Urinary bladder (tissue), 4 donors: ENCODE measurements at places on chromosomes 7 and 10. TPM values are rescaled to one million over a fixed set of nuclear protein-coding genes. Genes with fewer than 3 reads are reported as not detected.

DNA sequence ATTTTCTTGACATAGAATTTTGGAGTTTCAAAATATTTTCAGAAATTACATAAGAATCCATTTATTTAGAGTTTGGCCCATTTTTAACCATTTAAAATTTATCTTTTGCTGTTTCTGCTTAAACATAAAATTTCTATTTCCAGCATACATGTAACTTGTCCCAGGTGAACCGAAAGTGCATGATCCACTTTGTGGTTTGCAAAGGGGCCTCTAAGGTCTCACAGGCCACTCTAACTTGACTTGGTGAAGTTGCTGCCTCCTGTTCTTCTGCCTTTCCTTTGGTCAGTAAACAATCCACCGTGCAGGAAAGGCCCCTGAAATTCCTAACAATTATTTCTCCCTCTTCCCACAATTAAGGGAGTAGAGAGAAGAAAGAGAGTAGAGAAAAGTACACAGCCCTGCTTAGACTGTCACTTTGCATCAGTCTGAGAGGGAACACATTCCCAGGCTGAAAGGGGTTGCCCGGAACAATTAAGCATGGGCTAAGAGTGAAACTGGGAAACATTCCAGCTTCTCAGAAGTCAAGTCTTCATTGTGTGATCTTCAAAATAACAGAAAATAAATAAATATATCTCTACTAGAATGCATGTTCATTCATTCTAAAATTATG lies 79.5 kb upstream of the SEMA3A start:
- DNase-seq = no peak

DNA sequence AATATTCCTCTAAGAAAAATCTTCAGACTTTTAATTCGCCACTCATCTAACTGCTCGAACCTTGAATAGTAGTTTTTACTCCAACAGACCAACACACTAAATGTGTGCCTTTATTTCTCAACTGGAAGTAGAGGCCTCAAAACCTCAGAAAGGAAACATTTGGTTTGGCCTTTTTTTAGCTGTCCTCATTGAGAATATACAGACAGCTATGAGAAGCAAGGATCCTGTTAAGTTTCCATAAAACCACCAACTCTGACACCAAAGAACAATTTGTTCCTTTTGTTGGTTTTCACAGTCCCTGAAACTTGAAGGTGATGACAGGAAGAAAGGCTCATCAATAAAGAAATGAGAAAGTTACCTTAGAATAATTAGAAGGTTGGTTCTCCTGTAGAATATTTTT lies 199.2 kb upstream of the MEOX2 start:
- DNase-seq = no peak

- no peak for DNase-seq
Measured at GRCh38 chr10:113503930-113504329, 48.9 kb upstream of the HABP2 start.

DNA sequence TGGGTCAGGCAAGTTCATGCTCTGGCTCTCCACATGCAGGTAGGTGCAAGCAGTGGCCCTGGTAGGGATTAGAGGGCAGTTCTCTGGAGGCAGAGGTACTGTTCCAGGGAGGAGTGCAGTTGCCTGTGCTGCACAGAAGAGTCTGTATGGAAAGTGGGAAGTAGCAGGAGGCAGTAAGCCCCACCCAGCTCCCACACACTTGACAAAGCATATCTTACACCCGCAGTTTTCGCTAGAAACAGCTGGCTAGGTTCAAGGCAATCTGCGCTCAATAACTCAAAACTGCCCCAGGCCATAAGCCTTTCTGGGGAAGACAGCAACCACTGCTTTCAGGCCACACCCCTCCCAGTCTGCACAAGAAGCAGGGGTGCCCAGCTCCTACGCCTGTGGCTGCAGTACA lies 33.1 kb upstream of the ARMC3 start:
- DNase-seq = no peak

DNA sequence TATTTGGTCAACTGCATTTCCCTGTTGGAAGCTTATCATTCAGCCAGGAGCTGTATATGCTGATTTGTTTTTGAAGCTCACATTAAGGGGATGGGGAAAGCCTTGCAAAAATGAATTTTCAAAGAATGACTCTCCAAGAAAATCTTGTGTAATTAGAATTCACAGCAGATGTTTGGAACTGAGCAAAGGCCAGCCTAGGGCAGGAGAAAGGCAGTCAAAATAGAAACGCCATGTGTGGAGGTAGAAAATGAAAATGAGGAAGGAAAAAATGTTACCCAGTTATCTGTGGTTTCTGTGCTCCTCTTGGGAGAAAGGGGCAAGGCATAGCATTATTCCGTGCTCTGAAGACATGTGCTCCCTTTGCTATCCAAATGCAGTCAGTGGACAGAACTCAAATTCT lies 93.5 kb downstream of the NRP1 start:
- no peak for DNase-seq

- DNase-seq = peak; percentile 68
Measured at GRCh38 chr10:28663576-28664368, 13.5 kb upstream of the BAMBI start.

- DNase-seq = no peak
Measured at GRCh38 chr7:34057956-34058355, 152.6 kb downstream of the BMPER start.

DNA sequence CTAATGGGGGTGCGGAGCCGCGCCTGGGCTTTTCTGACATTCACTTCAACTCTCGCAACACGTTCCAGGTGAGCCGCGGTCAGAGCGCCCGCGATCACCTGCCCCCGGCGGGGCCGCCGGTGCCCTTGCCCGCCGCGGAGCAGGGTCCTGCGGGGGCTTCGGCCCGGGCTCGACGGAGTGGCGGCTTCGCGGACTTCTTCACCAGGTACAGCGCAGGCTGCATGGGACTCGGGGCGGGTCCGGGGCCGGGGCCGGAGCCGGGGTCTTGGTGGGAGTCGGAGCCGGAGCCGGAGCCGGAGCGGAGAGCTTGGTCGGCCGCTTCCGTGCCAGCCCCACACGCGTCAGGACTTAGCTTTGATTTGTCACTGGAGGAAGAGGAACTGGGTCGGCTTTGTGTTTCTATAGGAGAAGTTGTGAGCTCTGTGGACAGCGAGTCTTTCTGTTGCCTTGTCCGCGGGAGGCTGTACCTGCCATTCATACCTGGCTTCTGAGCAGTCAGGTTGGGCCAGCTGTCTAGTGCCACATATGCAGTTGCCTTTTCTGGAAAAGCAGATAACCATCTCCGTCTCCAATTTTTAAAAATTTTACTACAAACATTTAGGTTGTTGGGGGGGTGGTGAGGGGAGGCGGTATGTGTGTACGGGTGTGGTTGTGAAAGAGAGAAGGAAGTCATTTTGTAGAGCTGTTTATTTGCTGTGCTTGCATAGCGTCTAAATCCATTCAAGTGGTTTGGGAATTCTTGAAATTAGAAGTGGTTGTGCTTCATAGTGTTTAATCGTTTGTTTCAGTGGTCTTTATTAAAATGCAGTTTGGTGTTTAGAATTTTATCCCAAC lies 1.3 kb downstream of the TBC1D12 start:
- DNase-seq = peak; percentile 42

DNA sequence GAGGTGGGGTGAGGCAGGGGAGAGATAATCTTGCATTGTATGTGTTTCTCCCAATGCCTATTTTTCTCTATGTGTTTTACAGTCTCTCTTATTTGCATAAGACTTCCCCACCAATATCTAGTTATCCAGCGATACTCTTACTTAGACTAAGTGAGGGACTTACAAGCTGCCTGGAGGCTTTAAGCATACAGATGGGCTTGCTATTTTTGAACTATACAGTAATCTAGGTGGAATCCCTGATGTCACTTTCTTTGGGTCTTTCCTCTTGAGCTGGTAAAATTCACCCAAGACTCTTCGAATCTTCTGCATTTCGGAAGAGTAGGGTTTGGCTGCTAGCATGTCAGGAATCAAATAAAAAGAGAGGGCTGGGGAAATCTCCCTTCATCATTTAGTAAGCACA lies 76.6 kb downstream of the NDUFB2 start:
- no peak for DNase-seq

Gene CRHR2
- total RNA-seq = 0.16 TPM

Gene CDC14C
- not detected for total RNA-seq

- DNase-seq = no peak
Measured at GRCh38 chr7:45980181-45980905, 59.3 kb upstream of the IGFBP3 start.

Gene OLAH
- total RNA-seq = not detected

DNA sequence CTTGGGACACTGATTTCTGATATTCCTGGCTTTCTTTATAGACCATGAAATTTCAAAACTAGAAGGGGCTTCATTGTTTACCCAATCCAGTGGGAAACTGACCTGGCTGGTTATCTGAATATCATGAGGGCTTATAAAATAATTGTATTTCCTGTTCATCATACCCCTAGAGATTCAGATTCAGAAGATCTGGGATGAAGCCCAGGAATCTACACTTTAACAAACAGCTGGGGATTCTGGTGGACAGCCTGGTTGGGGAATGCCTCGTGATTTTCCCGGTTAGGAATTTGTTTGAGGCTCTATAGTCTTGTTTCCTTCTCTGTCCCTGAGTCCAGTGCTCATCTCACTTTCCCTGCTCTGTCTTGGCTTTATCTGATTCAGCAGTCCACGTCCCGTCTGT lies 110.3 kb downstream of the ADRA2A start:
- DNase-seq = no peak

GRCh38 chr7:24668927-24669635 lies 88.2 kb downstream of the GSDME start:
- DNase-seq = no peak

DNA sequence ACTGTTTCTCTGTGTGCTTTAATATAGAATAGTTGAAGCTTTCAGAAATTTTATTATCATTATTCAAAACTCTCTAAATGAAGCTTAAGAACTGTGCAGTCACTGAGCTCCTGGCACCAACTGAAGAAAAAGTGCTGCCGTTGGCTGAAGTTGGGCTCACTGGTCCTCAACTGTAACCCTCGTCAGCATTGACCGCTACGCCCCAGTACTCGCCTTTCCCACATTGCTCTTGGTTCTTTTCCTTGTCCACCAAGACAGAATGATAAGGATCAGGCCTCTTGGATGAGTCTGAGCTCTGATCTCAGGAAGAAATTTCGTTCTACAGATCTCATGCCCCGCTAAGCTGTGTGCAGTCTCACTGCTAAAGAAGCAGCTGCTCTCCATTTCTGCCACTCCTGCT lies 7.9 kb upstream of the TAF3 start:
- no peak for DNase-seq

Gene BLOC1S2
- 28.6 TPM for total RNA-seq

DNA sequence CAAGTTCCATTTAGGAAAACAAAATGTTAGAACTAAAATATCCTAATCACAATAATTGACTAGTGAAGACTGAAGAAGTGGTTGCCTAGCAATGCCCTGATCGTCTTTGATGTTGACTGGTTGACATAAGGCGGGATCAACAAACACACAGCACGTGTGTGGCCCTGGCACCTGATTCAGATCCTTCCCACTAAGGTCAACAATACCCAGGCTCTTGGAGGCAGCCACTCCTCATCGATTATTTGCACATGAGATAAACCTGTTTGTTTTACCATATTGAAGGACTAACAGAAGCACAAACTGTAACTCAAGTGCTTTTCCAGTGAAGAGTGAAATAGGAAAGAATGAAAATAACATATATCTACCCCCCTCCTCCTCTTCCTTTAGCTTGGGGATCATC lies 15.6 kb downstream of the FANK1 start:
- DNase-seq = no peak

DNA sequence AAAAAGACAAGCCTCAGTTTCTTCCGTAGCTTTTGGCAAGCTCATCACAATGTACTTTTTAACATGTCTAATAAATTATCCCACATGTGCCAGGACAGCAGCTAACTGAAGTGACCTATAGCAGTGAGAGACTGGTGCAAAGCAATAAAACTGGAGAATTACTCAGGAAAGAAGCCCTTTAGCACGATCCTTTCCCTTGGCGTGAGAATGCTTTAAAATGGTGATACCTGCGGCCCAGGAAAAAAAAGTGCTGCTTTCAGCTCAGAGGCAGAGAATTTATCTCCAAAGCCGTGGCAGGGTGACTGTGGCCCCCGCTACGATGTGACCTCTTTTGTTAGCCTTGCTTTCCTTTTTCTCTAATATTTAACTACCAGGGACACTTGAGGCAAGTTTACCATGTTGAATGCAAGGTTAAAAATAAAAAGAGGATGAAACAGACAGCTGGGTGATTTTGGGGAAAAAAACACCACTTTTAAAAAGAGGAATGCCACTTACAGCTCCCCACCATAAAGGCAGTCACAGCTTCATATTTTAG lies 184.0 kb downstream of the FANK1 start:
- no peak for DNase-seq

Gene CUZD1
- 0.63 TPM for total RNA-seq

DNA sequence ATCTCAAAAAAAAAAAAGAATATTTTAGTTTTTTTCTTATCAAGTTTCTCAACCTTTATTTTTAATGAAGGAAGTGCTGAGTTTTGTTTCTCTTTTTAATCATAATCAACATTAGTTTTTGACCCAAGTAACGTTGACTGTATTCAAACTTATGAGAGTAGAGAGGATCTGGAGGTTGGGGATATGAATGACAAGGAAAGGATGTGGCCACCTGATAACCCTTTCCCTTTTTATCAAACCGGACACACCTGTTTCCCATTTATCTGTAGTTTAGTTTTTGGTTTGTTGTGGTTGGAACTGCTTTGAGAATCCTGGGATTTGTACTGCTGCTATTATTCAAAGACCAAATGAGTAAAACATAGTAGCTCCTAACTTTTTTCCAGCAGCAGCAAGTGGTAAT lies 38.6 kb downstream of the HACD1 start:
- DNase-seq = no peak

DNA sequence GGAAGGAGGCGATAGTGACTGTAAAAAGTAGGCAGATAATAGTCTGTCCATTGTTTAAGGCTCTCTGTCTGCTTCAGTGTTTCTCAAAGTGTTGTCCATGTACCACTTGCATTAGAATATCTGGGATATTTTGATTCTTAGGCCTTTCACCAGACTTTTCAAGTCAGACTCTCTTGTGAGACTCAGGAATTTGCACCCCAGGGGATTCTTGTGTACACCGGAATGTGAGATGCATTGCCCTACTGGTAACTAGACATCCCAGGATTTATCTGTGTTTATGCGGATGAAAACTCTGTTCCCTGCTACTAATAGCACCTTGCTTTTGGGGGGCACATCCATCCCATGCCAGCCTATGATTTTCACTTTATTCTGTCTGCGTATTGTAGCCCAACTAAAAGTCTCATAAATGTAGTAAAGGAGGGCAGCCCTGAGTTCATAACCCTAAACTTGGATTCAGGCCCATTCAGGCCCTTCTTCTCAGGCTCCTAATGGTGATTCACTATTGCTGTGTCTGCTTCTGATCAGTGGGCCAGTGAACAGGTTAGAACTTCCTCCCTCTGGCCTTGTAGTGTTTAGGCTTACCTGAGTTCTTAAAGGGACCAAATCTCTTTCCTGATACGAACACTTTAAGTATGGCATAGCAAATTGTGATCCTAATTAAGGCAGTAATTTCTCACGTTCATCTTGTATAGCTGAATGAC lies 71.8 kb upstream of the RPA3 start:
- no peak for DNase-seq

Gene EGR2
- total RNA-seq = 2.3 TPM

Gene OPN1SW
- not detected for total RNA-seq
